ENCODE measurements at places on chromosomes 5 and 9.
A peak's percentile ranks its signal among the peaks of the same experiment; 100 is the strongest.

DNA sequence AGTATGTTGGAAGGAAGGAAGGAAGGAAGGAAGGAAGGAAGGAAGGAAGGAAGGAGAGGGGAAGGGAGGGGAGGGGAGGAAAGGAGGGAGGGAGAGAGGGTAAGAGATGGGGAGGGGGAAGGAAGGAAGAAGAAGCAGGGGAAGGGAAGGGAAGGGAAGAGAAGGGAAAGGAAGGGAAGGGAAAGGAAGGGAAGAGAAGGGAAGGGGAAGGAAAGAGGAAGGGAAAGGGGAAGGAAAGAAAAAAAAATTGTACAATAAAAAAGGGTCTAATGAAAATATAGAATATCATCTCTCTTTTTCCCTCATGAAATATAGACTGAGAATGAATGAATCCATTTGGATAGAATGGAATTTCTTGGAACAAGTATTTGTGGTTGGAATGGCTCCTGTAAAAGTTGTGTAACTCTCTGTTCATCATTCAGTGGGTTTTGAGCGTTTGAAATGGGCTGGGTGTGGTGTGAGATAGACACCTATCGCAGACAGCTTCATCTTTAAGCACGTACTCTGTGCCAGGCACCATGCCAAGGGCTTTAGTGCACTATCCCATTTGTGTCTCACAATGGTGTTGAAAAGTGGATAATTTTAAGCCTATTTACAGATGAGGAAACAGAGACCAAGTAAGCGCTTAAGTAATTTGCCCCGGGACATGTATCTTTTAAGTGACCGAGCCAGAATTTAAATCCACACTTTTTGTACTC lies 11.6 kb upstream of the PAPPA start:
- DNase-seq, result no peak

DNA sequence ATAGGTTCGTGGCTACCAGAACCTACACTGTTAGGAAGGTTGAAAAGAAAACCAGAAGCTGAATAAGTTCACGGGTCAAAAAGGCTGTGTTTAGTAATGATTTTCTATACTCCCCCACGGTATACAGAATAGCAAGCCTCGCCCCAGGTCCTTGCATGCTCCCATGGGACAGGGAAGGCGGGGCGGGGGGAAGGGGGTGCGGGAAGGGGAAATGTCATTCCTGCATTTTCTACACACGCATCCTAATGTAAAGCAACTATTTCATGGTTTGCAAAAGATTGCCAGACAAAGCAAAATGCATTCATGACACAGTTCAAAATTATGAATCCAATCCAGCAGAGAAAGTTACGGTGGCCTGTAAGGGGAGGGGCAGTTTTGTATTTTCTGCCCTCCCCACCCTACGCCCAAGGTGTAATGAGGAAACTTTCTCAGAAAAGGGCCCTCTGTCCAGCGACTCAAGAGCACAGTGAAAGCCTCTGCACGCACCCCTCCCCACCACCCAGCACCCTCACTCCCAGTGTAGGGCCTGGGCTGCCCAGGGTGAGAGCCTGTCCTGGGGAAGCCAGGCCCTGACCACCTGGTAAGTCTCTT lies 105.2 kb downstream of the ROR2 start:
- no peak for DNase-seq

- no peak for DNase-seq
Measured at GRCh38 chr5:455806-456205, 12.8 kb downstream of the EXOC3 start.

DNA sequence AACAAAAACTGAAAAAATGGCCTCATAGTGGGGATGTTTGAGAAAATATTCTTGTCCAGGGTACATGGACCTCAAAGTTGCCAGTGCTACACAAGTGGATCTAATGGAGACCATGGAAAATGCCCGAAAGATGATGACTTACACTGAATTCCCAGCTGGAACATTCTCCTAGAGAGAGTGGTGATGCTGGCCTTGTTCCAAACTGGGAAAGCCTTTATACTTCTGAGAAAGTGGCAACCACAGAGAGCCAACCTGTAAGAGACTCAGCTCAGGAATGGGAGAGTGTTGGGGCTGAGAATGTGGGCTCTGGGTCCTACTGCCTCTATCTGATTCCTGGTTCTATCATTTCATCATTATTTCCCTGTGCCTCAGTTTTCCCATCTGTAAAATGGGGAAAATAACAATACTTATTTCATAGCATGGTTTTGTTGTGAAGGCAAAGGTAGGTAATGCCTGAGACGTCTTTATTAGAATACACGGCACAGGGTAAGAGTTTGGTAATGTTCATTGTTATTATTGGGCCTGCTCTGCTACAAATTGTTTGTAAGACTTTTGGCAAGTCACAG lies 229.0 kb upstream of the PANK3 start:
- DNase-seq, result no peak

DNA sequence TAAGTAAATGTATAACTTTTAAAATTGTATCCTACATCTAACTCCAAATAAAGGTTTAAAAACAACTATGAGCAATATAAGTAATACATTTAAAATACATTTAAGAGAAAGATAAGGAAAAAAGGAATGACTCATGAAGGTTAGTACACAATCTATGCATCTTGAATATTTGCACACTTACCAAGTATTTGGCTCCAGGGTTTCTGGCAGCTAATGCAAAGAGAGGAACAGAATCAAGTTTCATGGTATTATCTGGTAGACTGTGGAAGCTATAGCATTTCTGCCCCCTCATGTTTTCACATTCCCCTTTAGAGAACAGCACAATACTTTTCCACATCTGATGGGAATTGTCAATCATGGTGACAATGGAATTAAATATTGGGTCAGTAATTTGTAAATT lies 132.1 kb downstream of the COX7C start:
- DNase-seq, result no peak

- DNase-seq, result no peak
Measured at GRCh38 chr5:174698156-174698555, 26.2 kb upstream of the MSX2 start.

GRCh38 chr9:30722065-30722464 lies 1662.4 kb upstream of the ACO1 start:
- no peak for DNase-seq

- DNase-seq, result no peak
Measured at GRCh38 chr5:33563983-33564908, 123.5 kb downstream of the TARS1 start.

DNA sequence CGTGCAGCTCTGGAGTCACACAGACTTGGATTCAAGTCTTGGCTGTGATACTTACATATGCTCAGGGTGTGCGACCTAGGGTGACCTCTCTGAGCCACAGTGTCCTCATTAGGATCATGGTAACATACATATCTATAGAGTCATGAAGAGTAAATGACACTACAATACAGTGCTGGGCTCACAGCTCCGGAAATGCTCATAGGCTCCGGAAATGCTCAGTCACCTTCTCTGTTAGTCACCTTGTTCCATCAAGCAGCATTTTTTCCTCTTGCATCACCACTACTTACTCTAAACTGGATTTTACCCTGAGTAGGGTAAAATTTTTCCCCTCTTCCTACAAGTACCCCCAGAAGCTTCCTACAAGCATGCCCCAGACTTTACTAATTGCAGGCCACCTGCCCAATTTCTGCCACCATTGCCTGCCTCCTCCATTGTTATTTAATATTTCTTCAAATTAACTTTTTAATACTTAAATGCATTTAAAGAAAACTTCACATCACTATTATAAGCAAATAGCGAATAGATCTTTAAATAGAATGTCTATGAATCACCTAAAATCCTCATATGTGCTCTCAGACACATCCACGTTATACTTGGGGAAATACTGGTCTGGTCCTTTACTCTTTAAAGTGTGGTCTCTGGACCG lies 147.6 kb upstream of the SPRY4 start:
- DNase-seq, result peak; percentile 33
